Right lobe of liver (tissue), 6 donors: ENCODE measurements at places on chromosomes 12 and 14.

DNA sequence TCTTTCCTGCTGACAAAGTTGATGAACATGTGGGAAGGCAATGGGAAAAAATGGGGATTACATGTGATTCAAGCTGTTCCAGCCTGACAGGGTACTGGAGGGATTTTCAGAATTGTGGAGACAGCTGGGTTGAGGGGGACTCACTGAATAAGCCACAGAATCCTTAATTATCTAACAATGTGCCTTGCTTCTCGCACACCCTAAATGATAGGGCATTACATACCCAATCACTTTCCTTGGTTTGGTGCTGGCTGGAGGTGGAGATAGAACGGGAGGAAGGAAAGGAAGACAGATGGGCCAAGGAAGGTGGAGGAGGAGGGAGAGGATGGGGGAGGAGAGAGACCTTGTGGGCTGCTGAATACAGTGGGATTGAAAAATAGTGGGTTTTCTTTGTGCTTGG lies 20.7 kb downstream of the PELI2 start:
- no peak for DNase-seq

DNA sequence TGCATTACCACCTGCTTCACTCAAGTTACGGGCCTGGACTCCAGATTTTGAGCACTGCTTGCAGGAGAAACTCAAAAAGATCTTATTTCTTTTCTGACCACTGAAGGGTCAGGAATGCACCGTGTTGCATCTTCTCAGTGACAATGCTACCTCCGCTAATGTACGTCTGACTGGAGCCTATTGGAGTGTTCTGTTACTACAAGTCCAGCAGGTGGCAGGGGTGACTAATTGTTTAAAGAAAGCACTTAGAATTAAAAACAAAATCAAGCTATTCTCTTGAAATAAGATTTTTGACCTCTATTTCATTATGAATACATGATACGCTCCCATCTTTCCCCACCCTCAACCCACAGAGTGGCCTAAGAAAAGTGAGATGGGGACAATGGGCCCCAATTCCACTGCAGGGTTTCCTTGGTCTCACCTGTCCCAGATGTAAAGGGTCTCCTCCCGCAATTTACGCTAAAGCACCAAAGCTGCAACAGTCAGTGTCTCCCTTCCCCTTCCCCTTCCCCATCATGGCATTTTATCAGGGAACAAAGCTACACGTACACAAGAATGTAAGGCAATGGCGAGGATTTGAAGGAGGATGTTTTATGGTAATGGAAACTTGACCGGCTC lies 2.2 kb downstream of the TBPL2 start:
- DNase-seq: no peak

DNA sequence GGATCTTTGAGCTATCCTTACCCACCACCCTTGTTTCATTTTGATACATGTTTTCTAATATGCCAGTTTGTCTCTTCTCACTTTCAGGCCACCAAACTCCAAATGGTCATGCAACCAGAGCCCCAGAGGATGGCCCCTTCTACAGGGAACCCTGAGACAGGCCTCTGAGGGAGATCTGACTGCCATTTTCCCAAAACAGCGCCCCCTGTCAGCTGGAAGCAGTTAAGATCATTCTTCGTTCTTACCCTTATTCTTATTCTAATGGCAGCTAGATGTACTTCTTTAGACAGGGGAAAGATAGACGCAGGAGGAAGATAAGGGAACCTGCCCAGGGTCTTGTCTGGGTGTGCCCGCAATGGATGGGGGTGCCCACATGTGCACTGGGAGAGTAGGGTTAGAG lies 38.4 kb downstream of the C12orf56 start:
- no peak for DNase-seq

- no peak for DNase-seq
Measured at GRCh38 chr14:59566296-59566695, 10.3 kb downstream of the CCDC175 start.

- peak; percentile 82 for DNase-seq
Measured at GRCh38 chr14:55107766-55108554, 21.1 kb upstream of the LGALS3 start.

DNA sequence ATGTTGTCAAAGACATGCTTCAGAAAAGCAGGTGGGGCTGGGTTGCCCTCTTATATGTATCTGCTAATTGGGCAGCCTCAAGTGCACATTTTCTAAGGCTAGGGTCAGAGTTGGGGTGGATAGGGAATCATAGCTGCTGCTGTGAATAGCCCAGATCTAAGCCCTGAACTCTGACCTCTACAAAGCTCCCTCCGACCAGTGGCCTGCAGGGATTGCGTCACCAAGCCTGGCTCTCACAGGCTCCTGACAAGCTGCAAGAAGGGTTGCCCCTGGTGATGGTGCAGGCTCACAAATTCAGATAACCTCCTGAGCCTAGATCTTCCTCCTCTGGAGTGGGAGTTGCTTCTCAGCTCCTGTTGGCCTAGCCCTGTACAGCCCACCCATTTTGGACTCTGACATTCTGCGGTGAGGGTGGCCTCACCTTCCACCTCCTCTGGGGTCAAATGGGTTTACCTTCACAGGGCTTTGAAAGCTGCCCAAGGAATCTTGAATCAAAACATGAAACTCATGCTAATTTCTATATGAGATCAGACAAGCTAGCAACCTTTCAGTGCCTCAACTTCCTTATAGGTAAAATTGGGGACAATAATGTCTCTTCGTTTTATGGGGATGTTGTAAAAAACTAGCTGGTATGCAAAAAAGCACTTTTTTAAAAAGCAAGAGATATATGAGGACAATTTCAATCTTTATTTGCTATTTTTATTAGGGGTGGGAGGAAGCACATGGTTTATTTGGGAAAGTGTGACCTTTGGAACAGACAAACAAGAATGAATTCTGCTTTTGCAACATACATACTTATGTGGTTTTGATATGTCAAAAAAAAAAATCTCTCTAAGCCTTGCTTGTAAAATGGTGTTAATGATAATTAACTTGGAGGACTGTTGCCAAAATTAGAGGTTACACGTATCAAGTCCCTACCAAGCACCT lies 4.9 kb upstream of the SUSD6 start:
- peak; percentile 93 for DNase-seq

DNA sequence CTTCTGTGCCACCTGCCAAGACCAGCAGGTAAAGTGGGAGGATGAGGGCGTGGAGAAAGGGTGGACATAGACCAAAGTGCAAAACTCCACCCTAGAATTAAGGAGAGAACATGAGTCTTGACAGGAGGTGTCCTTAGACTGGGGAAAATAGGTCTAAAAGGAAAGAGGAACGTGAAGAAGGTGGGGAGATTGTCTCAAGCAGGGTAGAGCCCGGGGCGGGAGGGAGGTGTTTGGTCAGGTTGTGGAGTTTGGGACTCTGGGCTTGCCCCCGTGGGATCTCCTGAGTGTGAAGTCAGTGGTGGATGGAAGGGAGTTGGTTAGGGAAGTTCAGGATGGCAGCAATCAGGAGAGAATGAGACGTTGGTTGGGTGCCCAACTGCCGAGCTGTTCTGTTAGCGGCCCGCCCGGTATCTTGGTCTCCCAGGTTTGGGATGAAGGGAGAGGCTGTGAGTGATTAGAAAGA lies 386 bp downstream of the DGKA start:
- no peak for DNase-seq

DNA sequence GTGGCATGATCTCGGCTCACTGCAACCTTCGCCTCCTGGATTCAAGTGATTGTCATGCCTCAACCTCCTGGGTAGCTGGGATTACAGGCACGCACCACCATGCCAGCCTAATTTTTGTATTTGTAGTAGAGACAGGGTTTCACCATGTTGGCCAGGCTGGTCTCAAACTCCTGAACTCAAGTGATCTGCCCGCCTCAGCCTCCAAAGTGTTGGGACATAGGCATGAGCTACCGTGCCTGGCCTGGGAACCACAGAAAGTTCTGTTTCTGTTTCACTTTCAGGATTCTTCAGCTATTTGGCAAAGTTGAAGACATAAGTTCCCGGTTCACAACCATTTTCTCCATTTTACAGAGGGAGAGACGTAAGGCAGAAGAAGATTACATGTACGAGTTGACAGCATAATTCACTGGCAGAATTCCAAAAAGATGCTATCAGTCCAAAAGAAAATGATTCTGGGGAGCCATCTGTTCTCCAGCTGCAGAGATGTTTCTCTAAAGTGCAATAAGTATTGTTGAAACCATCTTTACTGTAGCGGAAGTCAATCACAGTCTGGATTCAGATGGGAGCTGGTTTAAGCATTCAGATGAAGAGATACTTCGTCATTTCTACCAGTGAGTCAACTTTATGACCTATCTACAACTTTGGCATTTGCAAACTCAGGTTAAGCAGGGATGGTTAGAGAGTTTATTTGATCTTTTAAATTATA lies 8.1 kb upstream of the RNF34 start:
- DNase-seq: no peak
